ENCODE measurements at places on chromosomes 1 and 21.

GRCh38 chr1:156625436-156626078 lies 6.3 kb downstream of the HAPLN2 start:
- peak; percentile 44 for DNase-seq

- DNase-seq, result no peak
Measured at GRCh38 chr1:186078245-186078644, 296.8 kb downstream of the TPR start.

DNA sequence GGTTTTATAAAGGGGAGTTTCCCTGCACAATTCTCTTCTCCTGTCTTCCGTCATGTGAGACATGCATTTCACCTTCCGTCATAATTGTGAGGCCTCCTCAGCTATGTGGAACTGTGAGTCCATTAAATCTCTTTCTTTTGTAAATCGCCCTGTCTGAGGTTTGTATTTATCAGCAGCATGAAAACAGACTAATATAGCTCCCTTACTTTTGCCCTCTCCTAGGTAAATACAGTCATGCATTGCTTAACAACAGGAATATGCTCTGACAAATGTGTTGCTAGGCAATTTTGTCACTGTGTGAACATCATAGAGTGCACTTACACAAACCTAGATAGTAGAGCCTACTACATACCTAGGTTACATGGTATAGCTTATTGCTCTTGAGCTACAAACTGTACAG lies 616.8 kb downstream of the RWDD3 start:
- DNase-seq, result no peak

GRCh38 chr1:242017580-242018233 lies 18.8 kb upstream of the MAP1LC3C start:
- no peak for DNase-seq

- DNase-seq, result no peak
Measured at GRCh38 chr21:26388731-26389231, 184.3 kb downstream of the CYYR1 start.

- DNase-seq, result no peak
Measured at GRCh38 chr1:35481229-35481628, 76.0 kb downstream of the KIAA0319L start.

DNA sequence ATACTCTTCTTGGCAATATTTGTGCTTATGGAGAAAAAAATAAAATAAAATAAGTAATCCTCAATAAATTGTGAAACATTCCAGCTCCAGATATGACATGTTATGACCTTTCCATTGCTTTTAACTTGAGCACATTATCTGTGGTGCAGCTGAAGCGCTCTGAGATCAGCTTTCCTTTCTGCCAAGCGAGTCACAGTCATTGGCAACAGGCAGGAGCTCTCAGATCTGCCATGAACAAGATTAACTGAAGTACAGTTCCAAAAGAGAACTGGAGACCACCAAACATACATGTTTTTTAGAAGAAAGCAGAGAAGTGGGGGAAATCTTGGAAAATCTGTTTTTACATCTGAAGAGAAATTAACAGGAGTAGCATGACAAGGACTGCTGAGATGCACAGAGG lies 89.2 kb upstream of the DSCAM start:
- no peak for DNase-seq

- DNase-seq, result no peak
Measured at GRCh38 chr1:66012106-66012784, 219.6 kb downstream of the PDE4B start.

DNA sequence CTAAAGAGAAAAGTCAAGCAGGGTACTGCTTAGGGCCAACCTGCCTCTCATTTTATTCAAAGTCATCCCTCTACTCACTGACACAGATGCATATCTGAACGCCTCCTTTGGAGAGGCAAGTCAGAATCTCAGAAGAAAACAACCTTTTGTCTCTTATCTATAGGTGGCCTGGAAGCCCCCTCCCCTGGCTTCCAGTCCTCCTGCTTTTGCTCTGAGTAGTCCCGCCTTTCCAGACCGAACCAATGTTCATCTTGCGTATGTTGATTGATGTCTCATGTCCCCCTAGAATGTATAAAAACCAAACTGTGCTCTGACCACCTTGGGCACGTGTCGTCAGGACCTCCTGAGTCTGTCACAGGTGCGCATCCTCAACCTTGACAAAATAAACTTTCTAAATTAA lies 81.8 kb downstream of the WDR4 start:
- no peak for DNase-seq

GRCh38 chr1:119011116-119011515 lies 23.0 kb upstream of the TBX15 start:
- DNase-seq, result no peak

- no peak for DNase-seq
Measured at GRCh38 chr1:17540255-17541001, 930 bp downstream of the ARHGEF10L start.

- DNase-seq, result no peak
Measured at GRCh38 chr1:59761443-59761842, 53.3 kb upstream of the HOOK1 start.

GRCh38 chr1:44655609-44656008 lies 18.7 kb downstream of the TMEM53 start:
- DNase-seq, result no peak

DNA sequence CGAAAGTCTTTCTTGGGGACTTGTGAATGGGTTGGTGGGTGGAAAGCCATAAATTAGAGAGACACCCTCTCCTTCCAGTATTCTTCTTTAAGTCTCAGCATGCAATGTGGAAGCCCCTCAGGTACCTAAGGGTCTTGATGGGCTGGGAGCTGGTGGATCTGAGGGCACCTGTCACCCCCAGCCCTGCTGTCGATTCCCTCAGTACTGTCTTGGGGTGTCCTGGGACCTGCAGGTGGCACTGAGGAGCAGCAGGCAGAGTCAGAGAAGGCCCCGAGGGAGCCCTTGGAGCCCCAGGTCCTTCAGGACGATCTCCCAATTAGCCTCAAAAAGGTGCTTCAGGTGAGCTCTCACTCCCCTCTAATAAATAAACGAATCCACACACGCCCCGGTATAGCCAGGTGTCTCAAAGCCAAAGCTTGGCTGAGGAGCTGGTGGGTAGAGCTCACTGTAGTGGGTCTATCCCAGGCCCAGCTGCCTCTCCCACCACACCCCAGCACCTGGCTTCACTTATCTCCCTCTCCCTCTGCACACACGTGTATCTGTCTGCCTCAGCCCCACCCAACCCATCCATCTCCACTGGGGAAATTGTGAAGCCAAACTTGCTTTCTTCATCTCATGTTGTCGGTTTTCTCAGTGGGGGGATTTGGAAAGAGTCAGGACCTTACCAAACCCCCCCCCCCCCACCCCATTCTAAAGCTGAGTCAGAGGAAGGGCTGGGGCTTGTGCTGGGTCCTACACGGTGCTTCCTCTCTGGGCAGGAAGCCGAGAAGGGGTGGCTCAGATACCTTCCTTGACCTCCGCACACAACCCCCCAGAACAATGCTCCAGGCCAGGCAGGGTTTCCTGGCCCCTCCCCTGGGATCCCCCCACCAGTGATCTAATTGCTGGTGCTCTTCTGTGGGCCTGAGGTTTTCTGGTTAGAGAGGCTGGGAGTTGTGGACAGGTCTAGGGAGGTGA lies 1.6 kb downstream of the ADAM15 start:
- no peak for DNase-seq

DNA sequence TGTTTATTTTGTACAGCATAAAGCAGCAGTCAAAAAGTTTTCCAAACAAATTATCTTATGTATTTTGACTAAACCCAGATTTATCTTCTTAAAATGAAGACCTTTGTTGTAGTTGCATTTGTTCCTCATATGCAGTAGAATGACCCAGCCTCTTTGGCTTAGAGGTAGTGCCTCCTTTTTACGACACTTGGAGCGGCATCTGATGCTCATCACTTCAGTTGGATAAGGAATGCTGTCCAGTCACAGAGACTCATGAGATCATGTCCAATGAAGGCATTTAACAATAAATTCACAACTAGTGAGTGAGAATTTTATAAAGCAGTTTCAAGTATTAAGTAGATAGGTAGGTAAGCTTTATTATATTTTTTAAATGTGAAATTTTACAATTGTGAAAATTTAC lies 35.2 kb downstream of the PTPRC start:
- DNase-seq, result no peak

DNA sequence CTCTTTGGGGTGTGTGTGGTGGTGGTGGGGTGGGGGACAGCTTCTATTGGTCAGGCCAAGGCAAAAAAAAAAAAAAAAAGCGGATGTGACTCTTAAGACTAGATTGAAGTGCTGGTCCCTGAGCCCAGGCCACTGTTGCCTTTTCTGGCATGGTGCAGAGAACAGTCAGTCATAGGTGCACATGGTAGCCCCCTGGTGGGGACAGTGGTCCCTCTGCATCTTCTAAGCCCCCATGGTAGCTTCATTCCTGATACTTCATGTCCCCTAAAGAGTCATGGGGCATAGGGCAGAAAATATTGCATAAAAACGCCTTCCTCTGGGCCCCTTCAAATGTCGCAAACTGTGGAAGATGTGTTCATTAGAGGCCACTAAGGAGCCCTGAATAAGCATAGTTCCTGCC lies 371.8 kb downstream of the NPHP4 start:
- no peak for DNase-seq

- peak; percentile 16 for DNase-seq
Measured at GRCh38 chr1:110962892-110963690, 631 bp downstream of the LRIF1 start.

GRCh38 chr1:154698320-154699096 lies 90.5 kb upstream of the ADAR start:
- no peak for DNase-seq

GRCh38 chr1:114008993-114009392 lies 29.7 kb downstream of the OLFML3 start:
- no peak for DNase-seq

DNA sequence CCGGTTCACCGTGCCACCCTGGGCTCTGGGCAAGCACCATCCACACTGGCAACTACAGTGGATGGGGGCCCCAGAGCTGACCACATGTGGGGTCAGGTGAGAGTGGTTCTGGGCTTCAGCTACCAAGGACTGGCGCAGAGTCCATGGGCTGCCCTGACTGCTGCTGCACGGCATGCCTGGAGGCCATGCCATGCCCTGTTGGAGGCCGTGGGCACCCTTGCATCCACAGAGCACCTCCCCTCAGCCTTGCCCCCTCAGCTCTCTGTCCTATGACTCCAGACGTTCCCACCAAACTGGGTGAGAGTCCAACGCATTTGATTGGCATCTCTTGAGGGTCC lies 15.5 kb downstream of the MORN1 start:
- DNase-seq, result no peak

GRCh38 chr1:238318294-238319110 lies 427.8 kb upstream of the ZP4 start:
- DNase-seq, result no peak

GRCh38 chr1:244102468-244102867 lies 51.4 kb downstream of the ZBTB18 start:
- DNase-seq, result no peak

All from T-helper 1 cell (primary cell).